ENCODE measurements at places on chromosomes 12 and 14. TPM values are rescaled to one million over a fixed set of nuclear protein-coding genes. Genes with fewer than 3 reads are reported as not detected.

HOXC12 gene
- total RNA-seq, result not detected

TEX52 gene
- not detected for total RNA-seq

IL23A gene
- total RNA-seq, result 0.71 TPM

SPPL3 gene
- total RNA-seq, result 30.0 TPM

NPAS3 gene
- total RNA-seq, result 12.0 TPM
